ENCODE measurements at places on chromosomes 16 and 17.

DNA sequence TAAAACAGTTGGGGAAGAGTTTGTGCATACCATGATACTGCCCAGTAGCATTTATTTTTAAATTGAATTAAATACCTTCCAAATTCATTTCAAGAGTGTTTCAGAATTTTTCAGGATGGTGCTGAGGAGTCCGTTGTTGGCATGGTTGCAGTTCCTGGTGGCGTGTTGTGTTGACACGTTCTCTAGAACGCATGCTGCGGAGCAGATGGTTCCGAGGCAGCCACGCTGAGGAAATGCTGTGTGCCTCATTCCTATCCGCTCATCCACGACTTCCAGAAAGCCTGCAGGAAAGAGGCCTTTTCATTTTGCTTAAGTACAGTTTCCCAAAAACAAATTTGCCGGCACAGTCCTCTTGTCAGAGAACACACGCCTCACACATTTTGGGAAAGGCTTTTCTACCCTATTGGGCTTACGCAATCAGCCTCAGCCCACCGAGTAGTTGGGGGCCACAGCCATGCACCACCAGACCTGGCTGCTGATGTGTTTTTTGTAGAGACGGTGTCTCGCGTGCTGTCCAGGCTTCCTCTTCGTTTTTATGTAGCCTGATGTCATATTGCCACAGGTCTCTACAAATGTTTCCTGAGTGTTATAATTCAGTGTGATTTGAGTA lies 32.1 kb upstream of the IL17C start:
- DNase-seq = no peak

DNA sequence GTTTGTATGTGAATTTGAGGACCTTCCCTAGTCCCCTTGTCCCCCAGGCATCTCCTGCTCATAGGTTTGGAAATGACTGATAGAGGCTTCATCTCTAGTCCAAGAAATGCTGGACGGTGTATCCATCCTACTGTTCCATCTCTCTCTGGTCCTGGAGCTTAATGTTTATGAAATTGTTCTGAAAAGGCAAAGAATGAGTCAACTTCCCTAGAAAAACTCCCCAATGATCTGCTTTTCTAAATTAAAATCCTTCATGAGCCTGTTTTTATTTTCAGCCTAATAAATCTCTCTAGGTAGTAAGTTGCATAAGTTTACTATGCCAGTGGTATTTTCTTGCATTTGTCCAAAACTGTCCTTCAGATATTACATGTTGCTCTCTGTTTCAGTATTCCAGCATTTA lies 2.1 kb upstream of the IGSF6 start:
- DNase-seq = no peak

DNA sequence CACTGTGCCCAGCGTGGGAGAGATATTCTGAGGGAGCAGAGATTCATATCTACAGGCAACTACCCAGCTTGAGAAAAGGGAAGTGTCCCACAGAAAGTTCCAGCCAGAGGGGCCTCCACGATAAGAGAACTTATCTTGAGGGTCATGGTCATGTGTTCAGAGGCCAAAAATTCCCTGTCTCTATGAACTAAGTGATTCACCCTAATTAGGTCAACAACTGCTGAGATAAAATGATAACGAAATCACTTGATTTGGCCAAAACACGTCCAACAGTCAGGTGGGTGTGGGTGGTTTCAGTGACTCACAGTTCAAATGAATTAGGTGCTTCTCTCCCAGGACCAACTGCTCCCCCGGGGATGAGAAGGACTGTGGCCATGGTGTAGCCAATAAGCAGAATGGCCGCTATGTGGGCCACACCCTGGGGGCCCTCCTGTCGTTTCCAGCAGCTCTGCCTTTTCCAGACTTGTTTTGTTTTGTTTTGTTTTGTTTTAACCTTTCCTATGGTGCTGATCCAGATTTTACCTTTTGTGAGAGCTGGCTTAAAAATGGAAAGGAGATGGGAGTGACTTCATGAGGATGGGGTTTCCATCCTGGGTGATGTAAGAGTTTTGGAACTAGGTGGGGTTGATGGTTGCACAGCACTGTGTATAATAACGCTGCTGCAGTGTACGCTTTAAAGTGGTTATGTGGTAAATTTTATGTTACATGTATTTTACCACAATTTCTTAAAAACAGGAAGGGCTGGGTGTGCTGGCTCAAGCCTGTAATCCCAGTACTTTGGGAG lies 8.7 kb downstream of the DNAI2 start:
- DNase-seq = no peak

DNA sequence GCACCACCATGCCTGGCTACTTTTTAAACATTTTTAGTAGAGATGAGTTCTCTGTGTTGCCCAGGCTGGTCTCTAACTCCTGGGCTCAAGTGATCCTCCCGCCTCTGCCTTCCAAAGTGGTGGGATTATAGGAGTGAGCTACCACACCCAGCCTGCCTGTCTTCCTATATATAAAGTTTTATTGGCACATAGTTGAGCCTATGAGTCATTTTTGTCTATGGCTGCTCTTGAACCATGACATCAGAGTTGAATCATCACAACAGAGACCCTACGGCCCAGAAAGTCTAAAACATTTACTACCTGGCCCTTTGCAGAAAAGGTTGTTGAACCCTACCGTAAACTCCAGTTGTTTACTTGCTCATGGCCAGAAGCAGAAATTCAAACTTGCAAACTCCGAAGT lies 7.9 kb downstream of the SEPTIN12 start:
- no peak for DNase-seq

DNA sequence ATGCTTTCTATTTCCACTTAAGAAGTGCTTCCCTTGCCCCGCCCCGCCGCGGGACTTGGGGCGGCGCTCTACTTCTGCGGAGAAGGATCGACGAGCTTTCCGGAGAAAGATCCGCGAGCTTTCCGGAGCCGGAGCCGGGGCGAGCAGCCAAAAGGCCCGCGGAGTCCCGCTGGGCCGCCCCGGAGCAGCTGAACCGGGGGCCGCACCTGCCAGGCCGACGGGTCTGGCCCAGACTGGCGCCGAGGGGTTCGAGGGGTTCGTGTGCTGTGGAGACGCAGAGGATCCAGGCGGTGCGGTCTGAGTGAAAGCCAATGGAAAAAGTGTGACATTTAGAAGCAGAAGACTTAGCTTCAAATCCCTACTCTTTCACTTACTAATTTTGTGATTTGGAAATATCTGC lies 50.8 kb downstream of the TBC1D26 start:
- no peak for DNase-seq

- no peak for DNase-seq
Measured at GRCh38 chr16:89357055-89357816, 133.1 kb downstream of the ANKRD11 start.

DNA sequence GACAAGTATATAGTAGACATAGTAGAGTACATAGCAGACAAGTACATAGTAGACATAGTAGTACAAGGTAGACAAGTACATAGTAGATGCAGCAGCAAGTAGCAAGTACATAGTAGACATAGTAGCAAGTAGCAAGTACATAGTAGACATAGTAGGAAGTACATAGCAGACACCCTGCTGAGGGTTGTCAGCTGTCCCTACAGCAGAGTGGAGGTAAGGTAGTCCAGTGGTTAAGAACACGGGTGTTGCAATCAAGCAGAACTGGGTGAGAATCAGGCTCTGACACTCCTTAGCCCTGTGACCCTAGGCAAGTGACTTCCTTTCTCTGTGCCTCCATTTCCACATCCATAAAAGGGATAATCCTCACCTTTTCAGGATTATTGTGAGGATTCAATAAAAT lies 94.7 kb downstream of the NOG start:
- DNase-seq = no peak

DNA sequence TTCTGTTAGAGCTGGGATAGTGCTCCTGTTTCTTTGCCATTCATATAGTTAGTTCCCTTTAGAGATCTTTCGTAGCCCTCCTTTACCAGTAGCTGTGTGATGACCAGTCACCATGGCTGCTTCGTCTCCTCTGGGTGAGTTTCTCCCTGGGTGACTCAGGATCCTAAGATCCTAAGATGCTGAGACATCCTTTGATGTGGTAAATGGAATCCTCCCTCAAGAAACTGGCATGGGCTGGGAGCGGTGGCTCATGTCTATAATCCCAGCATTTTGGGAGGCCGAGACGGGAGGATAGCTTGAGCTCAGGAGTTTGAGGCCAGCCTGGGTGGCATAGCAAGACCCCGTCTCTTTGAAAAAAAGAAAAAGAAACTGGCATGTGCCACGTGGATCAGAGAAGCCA lies 5.9 kb downstream of the PHAF1 start:
- peak; percentile 61 for DNase-seq

- no peak for DNase-seq
Measured at GRCh38 chr17:27506348-27507218, 50.3 kb downstream of the KSR1 start.

DNA sequence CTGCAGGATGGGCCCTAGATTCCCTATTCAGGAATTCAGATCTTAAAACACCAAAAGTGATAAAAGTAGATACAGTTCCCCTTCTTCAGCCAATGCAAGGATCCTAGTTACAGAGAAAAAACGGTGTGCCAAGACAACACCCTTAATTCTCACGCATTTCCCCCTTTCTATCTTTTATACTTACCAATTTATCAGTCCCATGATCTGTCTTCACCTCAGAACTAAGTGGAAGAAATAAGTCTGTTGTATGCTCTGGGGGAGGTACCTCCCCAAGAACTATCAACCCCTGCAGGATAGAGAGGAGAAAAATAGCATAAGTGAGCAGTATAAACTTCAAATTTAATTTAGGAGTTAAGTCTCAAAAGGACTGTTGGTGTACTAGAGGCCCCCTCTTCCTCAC lies 83.2 kb downstream of the STH start:
- DNase-seq = no peak

GRCh38 chr17:62790564-62790986 lies 17.5 kb downstream of the MARCHF10 start:
- DNase-seq = no peak

- no peak for DNase-seq
Measured at GRCh38 chr16:54231336-54231735, 55.3 kb downstream of the IRX3 start.

DNA sequence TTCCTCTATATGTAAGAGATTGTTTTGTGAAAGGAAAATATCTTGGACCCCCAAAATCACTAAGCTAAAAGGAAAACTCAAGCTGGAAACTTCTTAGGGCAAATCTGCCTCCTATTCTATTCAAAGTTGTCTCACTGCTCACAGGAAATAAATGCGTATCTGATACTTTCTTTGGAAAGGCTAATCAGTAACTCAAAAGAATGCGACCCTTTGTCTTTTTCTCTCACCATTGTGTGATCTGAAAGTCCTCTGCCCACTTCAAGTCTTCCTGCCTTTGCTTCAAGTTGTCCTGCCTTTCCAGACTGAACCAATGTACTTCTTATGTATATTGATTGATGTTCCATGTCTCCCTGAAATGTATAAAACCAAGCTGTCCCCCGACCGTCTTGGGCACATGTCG lies 157.3 kb downstream of the KIF2B start:
- no peak for DNase-seq

- no peak for DNase-seq
Measured at GRCh38 chr16:58040945-58041627, 15.5 kb downstream of the MMP15 start.

GRCh38 chr17:77297693-77298666 lies 157.2 kb downstream of the SEC14L1 start:
- no peak for DNase-seq
